GM04504 (cell line): ENCODE measurements at places on chromosomes 3 and 15.

GRCh38 chr15:56786966-56787365 is 53.7 kb upstream of the ZNF280D start:
- DNase-seq, result peak; percentile 55

GRCh38 chr15:76809412-76810103 is 95.6 kb downstream of the SCAPER start:
- no peak for DNase-seq

GRCh38 chr3:195129644-195130492 is 141.1 kb downstream of the XXYLT1 start:
- no peak for DNase-seq

DNA sequence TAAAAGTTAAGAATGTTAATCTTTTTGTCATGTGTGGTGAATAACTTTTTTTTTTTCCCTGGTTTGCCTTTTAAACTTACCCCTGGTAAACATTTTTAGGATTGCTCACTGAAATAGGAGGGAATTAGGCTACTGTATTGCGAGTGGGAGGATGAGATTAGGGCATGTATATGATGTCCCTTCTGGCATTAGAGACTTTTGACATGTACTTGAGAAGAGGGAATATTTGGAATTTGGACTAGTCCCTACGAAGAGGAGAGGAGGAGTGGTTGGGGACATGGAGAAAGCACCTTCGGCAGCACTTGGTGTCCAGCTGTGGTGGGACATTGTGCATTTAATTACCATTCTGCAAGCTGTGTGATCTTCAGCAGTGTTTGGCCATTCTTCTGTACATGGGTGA is 25.0 kb downstream of the PDE8A start:
- DNase-seq, result no peak

- no peak for DNase-seq
Observed at GRCh38 chr3:139559541-139559940, 20.0 kb upstream of the RBP1 start.

DNA sequence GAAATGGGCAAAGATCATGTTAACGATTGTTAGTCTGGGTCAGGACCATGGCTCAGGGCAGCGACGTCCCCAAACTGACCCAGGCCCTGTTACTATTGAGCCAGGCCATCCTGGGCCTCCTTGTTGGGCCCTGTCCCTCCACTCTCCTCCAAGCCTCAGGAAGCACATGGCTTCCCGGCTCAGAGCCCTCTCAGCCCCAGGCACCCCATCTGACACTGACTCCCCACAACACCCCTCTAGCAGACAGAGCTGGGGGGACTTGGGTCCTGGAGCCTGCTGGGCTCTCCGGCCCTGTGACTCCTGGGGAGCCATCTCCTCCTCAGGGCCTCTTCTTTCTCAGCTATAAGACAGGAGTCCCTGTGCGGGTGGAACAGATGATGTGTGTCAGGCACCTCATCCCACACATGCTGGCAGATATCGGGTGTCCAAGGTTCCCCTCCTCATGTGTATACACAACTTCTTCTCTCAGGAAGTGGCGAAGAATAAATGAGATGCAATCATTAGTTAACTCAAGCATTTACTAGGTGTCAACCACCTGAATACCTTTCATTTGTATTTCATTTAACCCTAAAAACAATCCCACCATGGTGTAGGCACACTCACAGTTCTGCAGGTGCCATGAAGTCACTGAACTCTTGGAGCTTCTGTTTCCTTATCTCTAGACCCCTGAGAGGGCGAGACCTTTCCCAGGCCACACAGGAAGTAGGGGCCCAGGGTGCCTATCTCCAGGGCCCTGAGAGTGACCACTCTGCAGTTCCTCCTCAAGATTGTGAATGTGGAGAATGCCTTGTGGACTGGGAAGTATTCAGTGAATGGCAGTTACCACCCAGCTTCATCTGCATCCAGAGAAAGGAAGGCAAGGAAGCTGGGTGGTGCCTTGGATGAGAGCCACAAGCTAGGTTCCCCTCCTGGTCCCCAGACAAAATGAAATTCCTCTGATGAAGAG is 282.5 kb upstream of the TLE3 start:
- no peak for DNase-seq

DNA sequence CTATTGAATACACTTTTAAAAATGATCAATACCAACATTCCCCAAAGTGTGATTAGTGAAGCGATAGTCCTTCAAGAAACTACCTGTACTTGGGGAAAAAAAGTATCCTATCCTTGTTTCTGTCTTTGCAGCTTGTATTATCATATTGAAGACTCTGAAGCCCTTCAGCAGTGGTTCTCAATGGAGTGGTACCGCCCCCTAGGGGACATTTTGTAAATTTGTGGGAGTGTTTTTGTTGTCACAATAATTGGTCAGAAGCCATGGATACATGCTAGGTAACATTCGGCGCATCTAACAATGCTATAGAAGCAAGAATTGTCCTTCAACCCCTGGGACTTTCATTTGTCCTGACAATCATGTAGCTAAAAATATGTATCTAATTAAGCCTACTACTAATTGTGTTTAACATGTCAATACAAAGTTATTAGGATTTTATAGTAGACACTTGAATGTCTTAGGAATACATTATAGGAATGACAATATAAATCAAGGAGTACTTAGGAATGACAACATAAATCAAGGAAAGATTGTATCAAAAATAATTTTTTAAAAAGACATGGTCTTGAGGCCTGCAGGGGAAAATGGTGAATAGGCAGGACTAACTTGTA is 53.7 kb downstream of the NMD3 start:
- DNase-seq, result no peak

DNA sequence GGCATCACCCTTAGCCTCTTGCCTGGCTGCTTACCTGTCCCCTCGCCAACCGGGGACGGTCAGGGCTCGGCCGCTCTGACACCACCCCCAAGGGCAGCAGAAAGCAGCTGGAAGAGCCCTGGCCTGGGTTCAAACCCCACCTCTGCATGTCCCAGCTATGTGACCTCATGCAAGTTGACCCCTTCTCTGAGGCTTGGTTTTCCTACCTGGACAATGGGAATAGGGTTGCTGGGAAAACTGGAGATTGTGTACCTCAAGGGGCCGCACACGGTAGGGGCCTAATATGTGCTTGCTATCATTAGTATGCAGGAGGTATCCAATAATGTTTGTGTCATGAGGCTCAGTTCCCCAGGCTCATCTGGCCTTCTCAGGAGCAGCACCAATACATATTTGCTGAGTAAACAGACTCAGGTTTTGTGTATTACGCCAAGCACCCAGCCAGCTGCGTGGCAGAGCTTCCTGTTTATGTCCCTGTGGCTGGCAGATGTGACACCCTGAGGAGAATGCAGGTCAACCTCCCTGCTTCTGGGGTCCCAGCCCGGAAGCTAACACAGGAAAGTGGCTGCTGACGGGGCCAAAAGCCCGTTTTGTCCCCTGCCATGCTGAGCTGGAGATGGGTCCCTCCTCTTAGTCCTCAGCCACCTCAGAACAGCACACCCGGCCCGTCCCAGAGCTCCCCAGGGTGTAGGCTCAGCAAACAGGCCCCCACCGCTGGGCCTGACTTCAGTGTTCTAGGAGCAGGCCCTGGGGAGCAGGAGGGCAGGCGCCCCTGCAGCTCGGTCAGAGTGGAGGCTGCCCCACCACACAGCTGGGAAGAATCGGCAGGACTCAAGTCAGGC is 29.7 kb downstream of the PLXND1 start:
- no peak for DNase-seq

DNA sequence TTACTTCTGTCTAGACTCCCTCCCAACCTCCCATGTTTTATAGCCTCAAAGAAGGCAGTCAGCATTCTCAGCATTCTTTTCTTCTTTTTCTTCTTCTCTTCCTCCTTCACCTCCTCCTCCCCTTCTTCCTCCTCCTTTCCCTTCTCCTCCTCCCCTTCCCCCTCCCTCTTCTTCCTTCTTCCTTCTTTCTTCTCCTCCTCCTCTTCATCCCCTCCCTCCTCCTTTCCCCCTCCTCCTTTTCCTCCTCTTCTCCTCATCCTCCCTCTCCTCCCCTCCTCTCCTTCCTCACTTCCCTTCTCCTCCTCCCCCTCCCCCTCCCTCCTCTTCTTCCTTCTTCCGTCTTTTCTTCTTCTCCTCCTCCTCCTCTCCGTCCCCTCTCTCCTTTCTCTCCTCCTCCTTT is 3.6 kb upstream of the LPCAT4 start:
- no peak for DNase-seq

GRCh38 chr15:45428491-45428890 is 50.1 kb upstream of the GATM start:
- no peak for DNase-seq

- no peak for DNase-seq
Observed at GRCh38 chr3:31536497-31536896, 3.8 kb downstream of the STT3B start.

- no peak for DNase-seq
Observed at GRCh38 chr15:74376825-74377581, 9.6 kb upstream of the CYP11A1 start.

GRCh38 chr15:60865507-60865906 is 363.6 kb downstream of the RORA start:
- no peak for DNase-seq

- no peak for DNase-seq
Observed at GRCh38 chr3:153210660-153211059, 48.6 kb downstream of the RAP2B start.
